ENCODE measurements at places on chromosomes 16 and 17.

- peak; percentile 74 for DNase-seq
These were observed at the start of gene TLCD3A for GRCh38 chr17:732067-732901. Gene TLCD3A (plus strand): TSS chr17:732596. CDS start chr17:732648, 52 bp downstream.

- DNase-seq = peak; percentile 64
These were observed at the start of gene GHDC for GRCh38 chr17:42193969-42194899. Gene GHDC (minus strand): TSS chr17:42194494. CDS start chr17:42193581, 913 bp downstream.

- no peak for DNase-seq
These were observed 20.6 kb upstream of the GAN start for GRCh38 chr16:81293909-81294802.

DNA sequence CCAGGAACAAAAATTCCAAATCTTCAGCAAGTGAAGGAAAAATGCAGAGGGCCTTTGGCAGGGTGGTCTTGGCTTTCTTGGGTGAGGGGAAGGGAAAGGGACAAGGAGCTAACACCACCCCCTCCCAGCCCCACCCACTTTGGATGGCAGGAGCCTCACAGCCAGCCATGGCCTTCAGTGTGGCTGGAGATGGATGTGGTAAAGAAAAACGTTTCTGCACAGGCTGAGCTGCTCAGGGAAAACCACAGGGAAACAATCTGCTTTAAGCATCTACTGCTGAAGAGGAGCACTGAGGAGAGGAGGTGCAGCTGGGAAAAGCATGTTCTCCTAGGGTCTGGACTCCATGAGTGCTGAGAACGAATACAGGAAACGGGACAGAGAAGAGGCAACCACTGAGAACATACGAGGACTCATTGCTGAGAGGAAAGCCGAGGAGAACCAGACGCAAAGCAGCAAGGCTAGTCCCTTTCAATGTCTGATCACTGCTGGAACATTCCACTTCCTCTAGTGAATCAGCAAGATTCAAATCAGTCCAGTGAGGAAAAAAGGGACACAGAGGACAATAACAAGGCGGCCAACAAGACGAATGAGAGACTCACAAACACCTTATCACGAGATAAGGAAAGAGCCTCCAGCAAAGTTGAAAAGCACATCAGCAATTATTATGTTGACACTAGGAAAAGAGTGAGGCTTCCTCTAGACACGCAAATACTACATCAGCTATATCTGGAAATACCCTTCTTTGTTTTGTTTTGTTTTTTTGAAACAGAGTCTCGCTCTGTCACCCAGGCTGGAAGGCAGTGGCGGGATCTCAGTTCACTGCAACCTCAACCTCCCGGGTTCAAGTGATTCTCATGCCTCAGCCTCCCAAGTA is 41.7 kb downstream of the ZZEF1 start:
- no peak for DNase-seq
